GM12878 (cell line): ENCODE measurements at places on chromosomes 12 and 14. TPM values are rescaled to one million over a fixed set of nuclear protein-coding genes. Genes with fewer than 3 reads are reported as not detected.

DNA sequence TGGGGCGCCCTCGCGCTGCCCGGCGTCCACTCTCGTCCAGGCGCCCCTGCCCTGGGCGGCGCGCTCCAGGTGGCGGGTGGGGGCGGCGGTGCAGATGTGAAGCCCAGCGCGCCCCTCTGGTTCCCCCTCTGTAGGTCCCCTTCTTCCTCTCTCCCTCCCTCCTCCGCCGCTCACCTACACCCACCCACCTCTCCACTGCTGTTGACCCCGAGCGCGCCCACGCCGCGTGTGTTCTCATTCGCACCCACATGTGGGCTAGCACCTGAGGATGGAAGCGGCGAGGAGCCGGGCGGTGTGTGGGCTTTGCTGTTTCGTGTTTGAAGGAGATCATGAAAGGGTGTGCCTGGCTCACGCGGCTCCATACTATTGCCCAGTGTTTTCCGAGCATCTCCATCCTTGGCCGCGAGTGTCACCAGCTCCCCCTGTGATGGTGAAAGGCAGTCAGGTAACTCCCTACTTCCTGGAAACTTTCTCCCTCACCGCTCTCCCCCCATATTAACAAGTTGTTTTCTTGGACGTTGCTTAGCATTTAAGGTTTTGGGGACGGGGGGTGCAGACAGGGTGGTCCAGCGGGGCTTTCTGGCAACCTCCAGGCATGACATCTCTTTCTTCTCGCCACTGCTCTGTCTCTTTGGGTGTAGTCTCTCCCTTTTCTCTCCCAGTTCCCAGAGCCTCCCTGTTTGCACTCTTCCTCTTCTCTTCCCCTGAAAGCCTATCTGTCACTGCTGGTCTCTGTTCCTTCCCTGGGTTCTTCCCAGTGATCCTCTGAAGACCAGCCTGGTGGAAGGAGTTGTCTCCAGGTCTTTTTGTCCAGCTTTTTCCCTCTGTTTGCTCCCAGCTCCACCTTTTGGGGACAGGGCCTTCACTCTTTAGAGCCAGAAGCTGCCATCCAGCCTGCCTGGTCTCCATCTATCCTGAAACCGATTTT lies 1.6 kb downstream of the CACNA1C start:
- no peak for DNase-seq

DNA sequence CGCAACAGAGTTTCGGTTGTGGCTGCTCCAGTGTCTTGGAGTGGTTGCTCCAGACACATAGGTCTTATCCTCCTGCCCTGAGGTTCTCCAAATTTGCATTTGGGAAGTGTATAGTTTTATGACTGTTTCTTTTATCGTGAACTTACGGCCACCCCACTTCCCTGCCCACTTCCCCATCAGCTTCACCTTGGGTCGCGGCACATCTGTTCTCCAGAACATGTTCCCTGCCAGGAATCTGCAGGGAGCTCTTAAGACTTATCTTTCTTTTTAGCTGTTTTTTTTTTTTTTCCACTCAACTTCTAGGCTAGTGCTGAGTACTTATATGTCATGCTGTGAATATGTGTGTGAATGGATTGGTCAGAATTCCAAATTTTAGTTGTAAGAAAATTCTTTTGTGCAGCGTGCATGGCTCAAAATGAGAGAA lies 75.4 kb downstream of the ETV6 start:
- no peak for DNase-seq

DNA sequence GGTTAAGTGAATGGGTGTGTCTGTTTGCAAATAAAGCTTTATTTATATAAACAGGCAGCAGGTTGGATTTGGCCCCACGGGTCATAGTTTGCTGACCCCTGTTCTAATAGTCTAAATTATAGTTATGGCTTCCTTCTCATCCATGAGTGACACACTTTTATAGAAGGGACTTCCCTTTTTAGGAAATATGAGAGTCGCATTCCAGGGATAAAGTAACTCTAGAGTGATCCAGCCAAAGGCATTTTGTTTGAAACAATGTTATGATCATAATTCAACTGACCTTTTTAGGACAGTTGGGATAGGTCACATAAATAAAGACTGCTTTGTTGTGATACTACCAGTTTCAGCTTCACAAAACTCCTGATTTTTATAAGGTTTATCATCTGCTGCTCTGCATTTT lies 87.9 kb downstream of the ALX1 start:
- DNase-seq: no peak

GRCh38 chr14:75011356-75011994 lies 8.8 kb downstream of the EIF2B2 start:
- no peak for DNase-seq

KCNC2 gene
- not detected in 2 replicates for total RNA-seq

DEGS2 gene
- 1.8 and 2.5 TPM in 2 replicates for total RNA-seq

GRCh38 chr12:79250186-79250585 lies 385.6 kb downstream of the SYT1 start:
- no peak for DNase-seq

GRCh38 chr12:28711421-28711820 lies 437.7 kb upstream of the FAR2 start:
- no peak for DNase-seq

DNA sequence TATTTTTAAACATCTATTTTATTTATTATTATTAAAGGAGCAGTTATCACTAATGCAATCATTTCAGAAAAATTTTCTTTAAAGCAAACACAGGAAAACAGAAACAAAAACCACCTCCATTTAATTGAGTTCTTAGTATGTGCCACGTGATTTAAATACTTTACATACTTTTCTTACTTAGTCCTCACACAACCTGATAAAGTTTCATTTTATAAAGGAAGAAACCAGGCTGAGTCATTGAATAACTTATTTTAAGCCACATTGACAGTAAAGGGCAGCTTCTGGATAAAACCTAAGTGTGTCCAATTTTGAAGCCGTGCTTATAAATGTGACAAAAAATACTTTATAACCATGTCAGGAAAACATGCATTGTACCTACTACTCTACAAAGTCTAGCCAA lies 57.1 kb upstream of the PCED1B start:
- DNase-seq: no peak

BBOF1 gene
- total RNA-seq: 0.64 and 0.77 TPM in 2 replicates

GRCh38 chr12:107390414-107390813 lies 295.2 kb upstream of the PWP1 start:
- DNase-seq: no peak

DNA sequence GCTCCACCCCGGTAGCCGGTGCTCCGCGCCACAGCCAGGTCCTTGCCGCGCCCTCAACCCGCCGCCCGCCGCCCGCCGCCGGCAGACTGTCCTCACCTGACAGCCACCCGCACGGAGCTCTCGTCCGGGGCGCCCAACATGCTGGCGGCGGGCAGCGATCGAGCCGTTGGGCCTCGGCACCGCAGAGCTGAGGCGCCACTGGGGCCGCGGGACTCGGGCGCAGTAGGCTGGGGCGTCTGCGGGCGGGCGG lies 164 bp downstream of the KIF21A start:
- DNase-seq: no peak
